ENCODE measurements at places on chromosomes 1 and 21.

DNA sequence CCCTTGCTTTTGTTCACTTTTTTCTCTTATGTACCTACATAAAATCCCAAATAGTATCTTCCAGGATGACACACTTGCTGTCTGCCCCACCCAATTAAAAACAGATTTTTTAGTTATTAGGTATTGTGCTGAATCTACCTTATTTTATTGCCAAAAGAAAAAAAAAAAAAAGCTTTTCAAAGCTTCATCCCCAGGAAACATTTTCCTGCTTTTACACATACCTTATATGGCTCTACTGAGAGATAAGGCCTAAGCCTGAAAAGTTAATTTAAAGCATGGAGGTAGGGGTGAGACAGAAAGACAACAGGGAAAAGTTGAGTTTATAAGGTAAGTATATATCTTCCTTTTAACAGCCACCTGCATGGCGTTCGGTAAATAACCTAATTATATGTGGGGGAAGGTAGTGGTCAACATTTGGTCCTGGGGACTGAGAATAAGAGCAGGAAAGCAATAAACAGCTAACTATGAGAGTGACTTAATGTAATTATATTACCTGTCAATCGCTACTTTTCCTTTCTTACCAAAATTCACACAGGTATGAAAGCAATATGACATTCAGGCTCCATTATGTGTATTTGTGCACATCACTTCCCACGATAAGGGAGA is 54.6 kb upstream of the BOLA1 start:
- DNase-seq: no peak

DNA sequence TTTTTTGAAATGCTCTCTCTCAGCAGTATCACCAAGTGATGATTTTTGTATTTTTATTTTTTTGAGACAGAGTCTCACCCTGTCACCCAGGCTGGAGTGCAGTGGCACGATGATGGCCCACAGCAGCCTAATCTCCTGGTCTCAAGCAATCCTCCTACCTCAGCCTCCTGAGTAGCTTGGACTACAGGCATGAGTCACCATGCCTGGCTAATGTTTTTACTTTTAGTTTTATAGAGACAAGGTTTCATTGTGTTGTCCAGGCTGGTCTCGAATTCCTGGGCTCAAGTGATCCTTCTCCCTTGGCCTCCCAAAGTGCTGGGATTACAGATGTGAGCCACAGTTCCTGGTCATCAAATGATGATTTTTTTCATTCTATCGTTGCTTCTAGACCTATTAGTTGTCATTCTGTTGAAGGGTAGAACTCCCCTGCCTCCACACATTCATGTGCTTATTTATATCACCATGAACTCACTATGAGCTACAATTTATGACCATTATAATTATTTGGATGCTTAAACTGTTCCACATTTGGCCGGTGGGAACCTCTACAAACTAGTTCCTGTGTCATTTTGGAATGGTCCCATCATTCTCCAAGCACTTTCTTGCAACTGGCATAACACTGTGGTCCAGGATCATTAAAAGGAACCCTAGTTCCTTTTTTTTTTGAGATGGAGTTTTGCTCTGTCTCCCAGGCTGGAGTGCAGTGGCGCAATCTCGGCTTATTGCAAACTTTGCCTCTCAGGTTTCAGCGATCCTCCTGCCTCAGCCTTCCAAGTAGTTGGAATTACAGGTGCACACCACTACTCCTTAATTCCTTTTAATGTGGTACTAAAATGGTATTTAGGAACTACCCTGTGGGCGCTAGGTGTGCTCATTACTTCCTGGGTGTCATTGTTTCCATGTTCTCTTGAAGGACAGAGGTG is 20.2 kb upstream of the TOR3A start:
- DNase-seq: no peak

- no peak for DNase-seq
Measured at GRCh38 chr21:45049714-45050344, 24.6 kb upstream of the ADARB1 start.

DNA sequence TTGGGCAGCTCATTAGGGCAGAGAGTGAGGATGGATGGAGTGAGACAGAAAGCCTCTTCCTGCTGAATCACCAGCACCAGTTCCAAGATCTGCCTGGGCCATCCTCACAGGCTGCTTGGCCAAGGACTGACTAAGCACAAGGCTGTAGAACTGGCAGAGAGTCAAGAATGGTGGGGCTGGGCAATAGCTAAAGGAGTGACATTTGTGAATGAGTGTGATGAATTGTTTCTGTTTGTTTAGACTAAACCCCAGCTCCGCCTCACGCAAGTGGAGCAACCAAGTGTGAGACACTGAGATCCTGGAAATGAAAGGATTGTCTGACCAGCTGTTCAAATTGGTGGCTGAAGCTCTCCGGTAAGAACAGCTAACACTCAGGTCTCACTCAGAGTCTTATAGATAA is 38.6 kb downstream of the BRINP2 start:
- DNase-seq: peak; percentile 8

DNA sequence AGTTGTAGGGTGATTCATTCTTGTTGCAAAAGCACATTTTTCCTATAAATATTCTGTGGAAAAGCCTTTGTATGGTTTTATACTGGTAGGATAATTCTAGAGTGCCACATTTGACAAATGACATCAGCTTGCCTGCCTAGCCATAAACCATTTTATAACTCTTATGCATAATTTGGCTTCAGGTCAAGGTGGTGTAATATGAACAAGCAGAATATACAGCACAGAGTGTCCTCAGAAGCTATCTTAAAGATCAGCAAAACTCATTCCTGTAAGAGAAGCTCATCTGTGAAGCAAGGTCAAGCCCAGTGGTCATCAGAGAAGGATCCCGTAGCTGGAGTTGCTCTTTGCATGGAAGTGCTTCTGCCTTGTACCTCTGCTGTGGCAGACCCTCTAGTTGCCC is 24.0 kb upstream of the C1orf21 start:
- DNase-seq: no peak

DNA sequence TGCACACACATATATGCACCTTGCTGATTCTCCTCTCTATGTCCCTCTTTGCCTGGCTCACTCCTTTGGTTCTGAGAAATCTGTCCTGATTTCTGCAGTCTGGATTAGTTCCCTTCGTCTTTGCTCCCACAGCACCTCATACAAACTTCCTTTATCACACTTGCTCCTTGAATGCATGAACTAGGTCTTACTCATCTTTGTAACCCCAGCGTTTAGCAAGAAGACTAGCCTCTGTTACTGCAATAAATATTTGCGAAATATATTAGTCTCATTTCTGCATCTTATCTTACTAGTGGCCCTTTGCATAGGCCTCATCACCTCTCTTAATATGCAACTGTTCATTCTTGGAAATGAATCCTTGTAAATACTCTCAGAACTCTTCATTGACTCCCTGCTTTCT is 11.4 kb downstream of the SMYD2 start:
- no peak for DNase-seq

DNA sequence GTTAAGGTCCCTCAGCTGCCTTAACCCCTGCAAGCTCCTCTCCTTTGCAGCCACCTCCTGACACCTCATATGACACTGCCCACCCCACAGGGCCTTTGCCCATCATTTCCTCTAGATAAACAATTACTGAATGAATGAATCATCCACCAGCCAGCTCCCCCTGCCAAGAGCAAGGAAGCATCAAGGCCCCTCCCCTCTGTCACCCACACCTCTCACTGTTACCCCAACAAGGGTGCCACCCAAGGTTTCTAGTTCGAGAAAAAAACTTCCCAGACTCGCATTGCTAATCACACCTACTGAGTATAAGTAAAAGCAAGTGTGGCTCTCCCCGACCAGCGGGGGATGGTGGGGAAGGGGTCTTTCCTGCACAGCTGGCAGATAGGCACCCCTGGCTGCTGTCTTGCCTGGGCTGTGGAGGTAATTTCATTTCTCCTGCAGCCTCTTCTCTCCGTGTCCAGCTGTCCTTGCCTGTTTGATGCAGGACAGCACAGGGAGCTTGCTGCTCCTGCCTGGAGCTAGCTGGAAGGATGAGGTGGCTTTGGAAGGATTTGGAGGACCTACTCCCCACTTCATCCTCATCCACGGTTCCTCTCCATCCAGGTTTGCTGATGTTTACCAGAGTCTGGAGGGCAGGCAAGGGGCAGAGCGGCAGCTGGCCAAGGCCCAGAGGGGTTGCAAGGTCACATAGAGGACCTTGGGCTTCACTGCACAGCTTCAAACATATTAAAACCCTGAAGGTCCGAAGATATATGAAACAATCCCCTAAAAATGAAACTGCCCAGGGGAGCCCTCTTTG is 33.1 kb upstream of the LBR start:
- no peak for DNase-seq

GRCh38 chr1:2980073-2980791 is 41.0 kb upstream of the ACTRT2 start:
- no peak for DNase-seq

DNA sequence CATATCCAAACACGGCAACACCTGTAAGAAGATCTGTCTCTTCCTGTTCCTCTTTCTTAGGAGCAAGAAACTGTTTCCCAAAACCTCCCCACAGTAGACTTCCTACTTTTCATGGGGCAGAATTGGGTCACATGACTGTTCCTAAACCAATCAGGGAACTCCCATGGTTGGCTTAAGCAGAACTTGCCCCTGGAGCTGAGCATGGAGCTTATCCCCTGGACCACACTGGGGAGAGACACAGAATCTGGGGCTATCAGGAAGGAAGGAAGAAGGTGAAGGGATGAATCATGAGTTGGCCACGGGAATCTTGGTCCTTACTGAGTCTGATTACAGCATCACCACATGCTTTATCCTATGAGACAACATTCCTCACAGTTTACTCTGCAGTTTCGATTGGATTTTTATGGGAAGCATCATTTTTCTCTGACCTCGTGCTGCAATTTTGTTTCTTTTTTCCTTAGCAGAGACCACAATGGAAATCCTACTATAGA is 81.8 kb downstream of the CDC7 start:
- DNase-seq: no peak

DNA sequence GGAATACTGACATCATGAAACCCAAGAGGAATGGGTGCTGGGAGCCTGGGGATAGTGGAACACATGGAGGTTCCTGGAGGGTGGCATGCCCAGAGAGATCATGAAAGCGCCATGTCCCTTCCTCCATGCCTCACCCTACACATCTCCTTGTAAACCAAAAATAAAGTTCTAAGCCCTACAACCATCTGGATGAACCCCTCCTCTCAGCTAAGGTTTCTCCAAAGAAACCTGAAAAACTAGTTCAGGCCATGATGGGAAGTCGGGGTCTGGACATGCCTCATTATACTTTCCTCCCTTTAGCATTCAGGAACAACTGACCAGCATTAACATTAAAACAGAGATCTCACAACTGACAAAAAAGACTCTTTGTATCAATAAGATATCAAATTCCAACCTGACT is 68.5 kb downstream of the ACBD6 start:
- no peak for DNase-seq

DNA sequence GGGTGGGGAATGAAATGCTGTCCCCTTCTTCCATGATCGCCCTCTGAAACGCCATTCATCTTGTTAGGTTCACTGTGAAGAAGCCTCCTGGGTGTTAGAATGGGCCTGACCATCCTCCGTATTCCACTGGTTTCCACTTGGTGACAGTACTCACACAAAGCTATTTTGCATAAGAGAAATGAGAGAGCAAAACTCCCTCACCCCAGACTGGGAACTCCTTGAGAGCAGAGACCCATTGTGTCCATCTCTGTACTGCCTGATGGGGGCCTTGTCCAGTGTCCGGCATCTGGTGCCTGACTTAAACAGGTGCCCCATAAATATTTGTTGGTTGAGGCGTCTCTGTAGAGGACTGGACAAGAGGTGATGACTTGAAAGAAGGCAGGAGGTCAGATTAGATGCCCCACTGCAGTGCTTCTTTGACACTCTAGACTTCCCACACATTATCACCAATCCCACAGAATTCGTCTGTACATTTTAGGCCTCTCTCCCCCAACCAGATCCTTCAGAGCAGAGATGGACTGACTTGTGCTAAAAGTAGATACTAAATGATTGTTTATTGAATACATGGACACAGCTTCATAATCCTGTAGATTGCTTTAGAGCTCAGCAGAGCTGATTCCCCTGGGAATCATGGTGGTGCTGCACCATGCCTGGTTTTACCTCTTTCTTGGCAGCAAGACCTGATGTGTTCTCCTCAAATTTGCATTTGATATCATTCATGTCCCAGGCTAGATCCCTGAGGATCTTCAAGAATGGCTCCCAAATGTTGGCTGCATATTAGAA is 22.4 kb upstream of the KCNA2 start:
- DNase-seq: no peak

- DNase-seq: no peak
Measured at GRCh38 chr1:24440436-24440835, 24.8 kb downstream of the NIPAL3 start.

- DNase-seq: no peak
Measured at GRCh38 chr21:45970674-45971615, 10.6 kb upstream of the COL6A1 start.

DNA sequence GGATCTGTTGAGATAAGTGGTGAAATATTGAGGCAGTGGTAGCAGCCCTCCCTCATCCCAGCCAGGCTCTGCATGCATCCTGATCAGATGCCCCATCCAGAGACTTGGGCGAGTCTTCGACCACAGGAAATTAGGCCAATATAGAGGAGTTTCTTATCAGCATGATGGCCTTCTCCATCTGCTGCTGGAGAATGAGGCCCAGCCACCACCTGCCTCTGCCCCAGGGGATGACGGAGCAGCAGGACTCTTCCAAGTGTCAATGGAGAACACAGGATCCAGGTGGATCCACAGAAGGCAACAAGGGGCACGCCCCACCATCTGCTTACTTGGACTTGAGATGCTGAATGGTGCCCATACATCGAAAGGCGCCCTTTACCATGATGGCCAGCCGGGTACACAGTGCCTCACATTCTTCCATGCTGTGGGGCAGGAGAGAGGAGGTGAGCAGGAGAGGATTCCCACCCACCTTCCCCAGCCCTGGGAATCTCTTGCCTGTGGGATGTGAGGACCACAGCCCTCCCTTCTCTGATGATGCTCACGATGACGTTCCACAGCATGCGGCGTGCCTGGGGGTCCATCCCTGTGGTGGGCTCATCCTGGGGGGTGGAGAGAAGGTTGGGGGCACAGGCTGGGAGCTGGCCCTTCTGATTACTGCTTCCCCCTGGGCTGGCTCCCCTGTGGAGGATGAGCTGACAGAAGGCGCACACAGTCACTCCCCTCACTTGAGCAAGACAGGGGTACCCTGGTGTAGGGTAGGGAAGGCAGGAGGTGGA is 91.5 kb upstream of the GCLM start:
- no peak for DNase-seq

GRCh38 chr1:195576641-195577040 is 1031.6 kb downstream of the KCNT2 start:
- no peak for DNase-seq

GRCh38 chr1:248404024-248404423 is 1.2 kb downstream of the OR2T1 start:
- peak; percentile 83 for DNase-seq

- DNase-seq: no peak
Measured at GRCh38 chr1:22665752-22666151, 12.7 kb downstream of the C1QB start.

- DNase-seq: no peak
Measured at GRCh38 chr1:211145944-211146343, 12.0 kb upstream of the KCNH1 start.

DNA sequence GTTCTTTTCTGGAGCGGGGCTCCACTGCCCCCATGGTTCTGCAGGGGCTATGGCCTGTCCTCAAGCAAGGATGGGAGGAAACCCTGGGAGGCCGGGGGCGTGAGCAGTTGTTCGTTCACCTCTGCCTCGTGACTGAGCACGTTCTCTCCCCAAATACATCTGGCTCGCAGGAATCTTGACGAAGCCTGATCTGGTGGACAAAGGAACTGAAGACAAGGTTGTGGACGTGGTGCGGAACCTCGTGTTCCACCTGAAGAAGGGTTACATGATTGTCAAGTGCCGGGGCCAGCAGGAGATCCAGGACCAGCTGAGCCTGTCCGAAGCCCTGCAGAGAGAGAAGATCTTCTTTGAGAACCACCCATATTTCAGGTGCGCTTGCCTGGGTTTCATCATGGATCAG is 15.5 kb downstream of the MX1 start:
- no peak for DNase-seq
